ENCODE measurements at places on chromosomes 13 and 19.

DNA sequence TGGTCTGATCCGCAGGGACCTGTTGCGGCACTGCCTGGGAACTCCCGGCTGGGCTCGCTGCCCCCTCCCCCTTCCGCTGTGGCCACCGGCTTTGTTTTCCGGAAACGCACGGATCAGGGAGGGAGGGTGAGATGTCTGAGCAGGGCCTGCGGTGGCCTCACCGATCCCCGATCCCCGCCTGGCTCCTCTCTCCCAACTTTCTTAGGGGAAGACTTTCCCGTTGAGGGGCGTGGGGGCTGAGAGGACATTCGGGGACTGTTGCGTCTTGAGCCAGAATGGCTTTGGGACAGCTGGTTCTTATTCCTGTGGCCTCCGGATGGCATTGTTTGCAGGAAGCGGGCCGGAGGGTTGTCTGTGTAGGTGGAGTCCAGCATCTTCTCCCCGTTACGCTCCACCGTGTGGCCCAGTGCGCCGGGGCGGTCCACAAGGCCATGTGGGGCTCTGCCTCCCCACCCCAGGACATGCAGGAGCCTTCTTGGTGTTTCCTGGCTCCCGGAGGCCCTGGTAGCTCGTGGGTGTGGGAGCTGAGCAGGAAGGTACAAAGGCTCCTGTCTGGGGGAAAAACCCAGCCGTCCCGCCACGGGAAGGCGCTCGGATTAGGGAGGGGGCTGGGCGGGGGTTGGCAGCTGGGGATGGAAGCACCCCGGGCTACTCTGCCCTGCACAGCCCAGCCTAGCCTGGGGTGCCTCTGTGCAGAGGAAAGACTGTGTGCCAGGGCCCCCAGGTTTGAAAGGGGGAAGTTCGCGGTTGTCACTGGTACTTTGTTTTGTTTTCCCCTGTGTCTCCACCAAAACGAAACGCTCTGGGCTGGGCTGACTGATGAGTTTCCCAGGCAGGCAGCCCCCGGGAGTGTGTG lies 1.3 kb downstream of the CSNK1G2 start:
- peak; percentile 86 for DNase-seq

DNA sequence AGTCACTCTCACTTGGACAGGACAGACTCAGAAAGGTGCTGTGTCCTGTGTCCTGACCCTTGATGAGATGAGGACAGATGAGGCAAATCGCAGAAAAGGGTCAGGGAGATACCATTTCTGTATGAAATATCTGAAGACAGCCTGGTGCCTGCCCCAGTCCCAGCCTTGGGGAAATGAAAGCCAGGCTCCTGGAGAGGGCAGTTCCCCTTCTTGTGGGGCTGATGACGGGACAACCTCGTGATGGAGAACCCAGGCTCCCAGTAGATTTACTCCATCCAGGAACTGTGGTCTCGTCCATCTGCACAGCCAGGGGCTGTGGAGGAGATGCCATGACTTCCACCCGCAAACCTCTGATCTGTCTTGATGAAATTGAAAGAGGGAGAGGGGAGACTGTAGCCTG lies 13.8 kb downstream of the LILRB1 start:
- no peak for DNase-seq

GRCh38 chr19:34324320-34324719 lies 40.7 kb upstream of the GPI start:
- DNase-seq, result no peak

DNA sequence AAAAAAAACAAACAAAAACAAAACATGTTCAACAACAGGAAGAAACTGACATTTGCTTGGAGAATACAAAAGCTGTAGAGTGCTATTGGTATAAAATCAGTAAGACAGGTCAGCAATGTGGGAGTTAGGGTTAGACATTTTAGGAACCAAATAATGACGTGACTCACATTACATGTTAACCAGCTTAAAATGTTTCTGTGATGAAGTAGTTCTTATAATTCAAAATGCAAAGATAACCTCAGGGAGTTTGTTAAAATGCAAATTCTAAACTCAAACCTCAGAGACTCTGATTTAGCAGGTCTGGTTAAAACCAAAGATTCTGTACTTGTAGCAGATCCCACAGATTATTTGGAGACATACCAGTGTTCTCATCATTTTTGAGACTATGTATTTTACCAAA lies 549.4 kb upstream of the SLITRK1 start:
- DNase-seq, result no peak

- no peak for DNase-seq
Measured at GRCh38 chr19:14062558-14062855, 631 bp upstream of the PALM3 start.

- DNase-seq, result no peak
Measured at GRCh38 chr19:1683869-1684572, 31.6 kb upstream of the TCF3 start.

GRCh38 chr19:48487948-48488347 lies 18.8 kb downstream of the CYTH2 start:
- no peak for DNase-seq

GRCh38 chr13:69279213-69279612 lies 828.4 kb upstream of the ATXN8OS start:
- DNase-seq, result no peak

DNA sequence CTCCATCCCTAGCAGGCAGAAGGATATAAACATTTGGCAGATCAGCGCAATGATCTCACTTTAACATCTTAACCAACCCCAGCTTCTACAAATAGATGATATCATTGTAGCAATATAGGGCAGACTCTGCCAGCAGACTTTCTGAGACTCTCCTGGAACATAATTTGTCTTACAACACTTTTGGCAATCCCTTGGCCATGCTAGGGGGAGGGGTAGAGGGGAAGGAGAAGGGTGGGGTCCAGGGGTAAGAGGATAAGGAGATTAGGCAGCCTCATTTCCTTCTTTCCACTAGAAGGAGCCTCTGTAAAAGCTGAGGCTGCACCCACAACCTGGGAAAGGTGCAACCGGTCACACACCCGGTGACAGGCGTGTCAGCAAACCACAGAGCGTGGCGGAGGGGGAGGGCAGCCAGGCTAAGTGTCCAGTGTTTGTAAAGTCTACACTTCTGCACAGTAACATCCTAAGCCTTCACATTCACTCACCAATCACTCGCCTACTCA lies 8.7 kb upstream of the UBAC2 start:
- DNase-seq, result peak; percentile 56

DNA sequence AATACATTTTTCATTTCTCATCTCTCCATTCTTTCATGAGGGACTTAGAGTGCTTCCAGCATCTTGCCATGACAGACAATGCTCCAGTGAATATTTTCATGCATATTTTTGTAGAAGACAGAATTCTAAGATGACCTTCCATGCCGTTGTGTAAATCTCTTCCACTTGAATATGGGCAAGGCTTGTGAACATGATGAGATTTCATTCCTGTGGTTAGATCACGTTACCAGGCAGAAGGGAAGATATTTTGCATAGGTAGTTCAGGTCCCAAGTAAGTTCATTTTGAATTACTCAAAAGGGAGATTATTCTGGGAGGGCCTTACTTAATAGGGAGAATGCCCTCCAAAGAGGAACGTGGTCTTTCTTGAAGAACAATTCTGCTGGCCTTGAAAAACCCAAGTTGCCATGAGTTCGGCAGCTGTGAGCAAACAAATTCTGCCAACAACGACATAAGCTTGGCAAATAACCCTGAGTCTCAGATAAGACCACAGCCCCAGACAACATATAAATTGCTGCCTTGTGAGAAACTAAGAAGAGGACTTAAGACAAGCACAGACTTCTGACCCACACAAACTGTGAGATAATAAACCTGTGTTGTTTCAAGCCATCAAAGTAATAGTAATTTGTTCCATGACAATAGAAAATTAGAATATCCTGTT lies 400.5 kb upstream of the GPC6 start:
- no peak for DNase-seq
